Fibroblast of the conjunctiva (primary cell): ENCODE measurements at places on chromosomes 3 and 15.

DNA sequence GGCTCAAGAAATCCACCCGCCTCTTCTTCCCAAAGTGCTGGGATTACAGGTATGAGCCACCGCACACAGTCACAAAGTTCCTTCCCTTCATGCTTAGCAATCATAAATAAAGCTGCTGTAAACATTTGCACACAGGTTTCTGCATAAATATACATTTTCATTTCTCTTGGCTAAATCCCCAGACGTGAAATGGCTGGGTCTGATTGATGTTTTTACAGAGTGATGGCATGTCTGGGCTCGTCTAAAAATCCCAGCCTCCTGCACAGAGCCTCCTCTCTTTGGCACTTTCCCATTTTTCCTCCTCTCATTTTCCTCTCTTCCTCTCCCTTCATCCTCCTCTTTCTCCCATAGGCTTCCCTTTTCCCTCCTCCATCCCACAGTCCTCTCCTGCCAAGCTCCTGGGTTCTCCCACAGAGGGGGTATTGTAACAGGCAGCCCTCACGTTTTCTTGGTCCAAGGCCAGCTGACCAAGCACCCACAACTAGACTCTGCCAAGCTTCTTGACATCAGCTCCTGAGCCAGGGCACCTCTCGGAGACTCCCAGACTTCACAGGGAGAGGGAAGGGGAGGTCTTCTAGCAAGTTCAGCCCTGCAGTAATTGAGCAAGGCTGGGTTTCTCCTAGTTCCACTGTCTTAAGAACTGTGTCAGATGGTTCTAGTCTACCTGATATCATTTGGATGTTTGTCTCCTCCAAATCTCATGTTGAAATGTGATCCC lies 10.5 kb upstream of the PLA2G4E start:
- DNase-seq: no peak

DNA sequence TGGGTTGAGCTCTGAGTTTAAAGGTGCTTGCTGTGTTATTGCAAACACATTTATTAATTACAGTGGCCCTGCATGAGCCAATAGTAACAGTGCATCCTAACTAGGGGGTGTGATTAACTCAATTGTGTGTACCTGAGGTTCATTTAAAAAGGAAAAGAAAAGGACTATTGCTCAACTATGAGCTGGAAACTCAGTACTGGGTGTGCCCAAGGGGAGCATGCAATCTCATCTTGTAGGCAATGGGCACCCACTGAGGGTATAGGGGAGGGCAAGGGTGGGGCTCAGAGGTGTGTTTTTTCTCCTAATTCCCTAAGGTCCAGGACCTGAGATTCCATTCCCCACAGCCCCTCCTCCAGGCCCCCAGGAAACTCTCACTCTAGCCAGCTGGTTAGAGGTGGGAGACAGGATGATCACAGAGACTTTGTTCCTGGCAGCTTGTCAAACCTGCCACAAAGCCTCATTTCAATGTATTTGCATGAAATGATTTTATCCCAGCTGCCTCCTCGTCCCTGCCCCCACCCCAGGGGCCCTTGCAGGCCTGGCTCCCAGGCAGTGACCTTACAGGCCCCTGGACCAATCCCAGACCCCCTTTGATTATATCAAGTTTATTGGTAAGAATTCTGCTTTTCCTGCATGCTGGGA lies 220.7 kb downstream of the TBC1D2B start:
- no peak for DNase-seq

- no peak for DNase-seq
These were observed 57.9 kb downstream of the ACAP2 start for GRCh38 chr3:195384952-195385351.

GRCh38 chr15:64697911-64698369 lies 77.4 kb downstream of the RBPMS2 start:
- DNase-seq: no peak

- no peak for DNase-seq
These were observed 195.8 kb downstream of the PLCH1 start for GRCh38 chr3:155549087-155549486.

GRCh38 chr15:63057468-63058345 lies 15.2 kb downstream of the TPM1 start:
- DNase-seq: no peak

GRCh38 chr3:126036056-126036549 lies 47.8 kb downstream of the SLC41A3 start:
- no peak for DNase-seq

- DNase-seq: no peak
These were observed 520.3 kb upstream of the EPHA6 start for GRCh38 chr3:96294143-96294542.

- DNase-seq: no peak
These were observed 519.7 kb downstream of the FGF12 start for GRCh38 chr3:192207651-192208050.

GRCh38 chr15:68791431-68792283 lies 29.0 kb downstream of the ANP32A start:
- no peak for DNase-seq

DNA sequence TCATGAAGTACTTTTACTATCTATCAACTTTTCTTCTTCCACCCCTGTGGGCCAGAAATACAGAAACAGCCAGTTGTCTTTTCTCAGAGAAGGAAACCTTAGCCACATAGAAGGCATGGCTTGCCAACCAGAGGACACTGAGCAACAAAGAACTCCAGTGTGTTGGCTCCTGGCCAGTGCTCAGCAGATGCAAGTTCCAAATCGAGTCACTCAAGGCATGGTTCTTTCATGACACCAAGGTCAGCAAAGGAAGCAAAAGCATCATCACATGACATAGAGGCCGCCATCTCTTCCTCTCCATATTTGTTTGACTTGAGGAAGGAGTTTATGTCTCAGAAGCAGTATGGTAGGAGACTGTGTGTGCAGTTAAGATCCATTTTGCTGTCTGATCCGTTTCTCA lies 92.2 kb downstream of the MYLK start:
- peak; percentile 30 for DNase-seq

- no peak for DNase-seq
These were observed 5.1 kb upstream of the SLC25A38 start for GRCh38 chr3:39378088-39378487.

DNA sequence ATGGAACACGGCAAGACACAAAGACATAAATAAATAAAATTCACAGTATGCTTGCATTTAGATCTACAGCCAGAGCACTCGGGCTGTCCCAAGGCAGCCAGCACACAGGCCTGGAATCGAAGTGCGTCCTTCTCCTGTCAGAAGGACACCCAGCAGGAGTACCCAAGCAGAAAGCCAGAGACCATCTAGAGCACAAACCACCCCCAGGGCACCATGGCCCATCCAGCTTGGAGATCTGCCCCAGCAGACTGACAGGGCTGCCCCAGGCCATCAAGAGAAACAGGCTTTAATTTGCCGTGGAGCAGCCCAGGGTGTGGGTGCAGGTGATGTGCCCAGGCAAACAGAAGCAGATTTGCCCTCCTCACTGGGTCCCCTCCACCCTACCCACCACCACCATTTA lies 7.8 kb upstream of the SPATA12 start:
- DNase-seq: no peak

- no peak for DNase-seq
These were observed 1.1 kb upstream of the CSK start for GRCh38 chr15:74780523-74781430.

GRCh38 chr15:90530250-90531051 lies 728 bp downstream of the CRTC3 start:
- no peak for DNase-seq

DNA sequence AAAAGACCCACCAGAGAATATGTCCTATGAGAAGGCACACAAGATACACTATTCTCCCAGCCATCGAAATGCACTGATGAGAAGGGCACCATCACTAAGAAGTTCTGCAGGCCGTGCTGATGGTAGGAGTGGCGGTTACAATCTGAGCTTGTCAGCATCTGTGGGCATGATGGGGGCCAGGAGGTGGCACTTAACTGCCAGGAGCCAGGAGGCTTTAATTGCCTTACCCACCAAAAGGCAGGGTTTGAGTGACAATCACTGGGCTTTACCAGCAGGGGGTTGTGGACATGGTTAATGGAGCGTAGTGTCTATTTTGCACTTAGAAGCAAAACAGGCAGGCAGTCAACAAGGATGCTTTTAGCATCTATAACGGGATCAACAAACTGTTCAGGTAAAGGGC lies 16.0 kb upstream of the SQOR start:
- no peak for DNase-seq

GRCh38 chr3:58754074-58754473 lies 87.5 kb upstream of the FAM3D start:
- DNase-seq: no peak

DNA sequence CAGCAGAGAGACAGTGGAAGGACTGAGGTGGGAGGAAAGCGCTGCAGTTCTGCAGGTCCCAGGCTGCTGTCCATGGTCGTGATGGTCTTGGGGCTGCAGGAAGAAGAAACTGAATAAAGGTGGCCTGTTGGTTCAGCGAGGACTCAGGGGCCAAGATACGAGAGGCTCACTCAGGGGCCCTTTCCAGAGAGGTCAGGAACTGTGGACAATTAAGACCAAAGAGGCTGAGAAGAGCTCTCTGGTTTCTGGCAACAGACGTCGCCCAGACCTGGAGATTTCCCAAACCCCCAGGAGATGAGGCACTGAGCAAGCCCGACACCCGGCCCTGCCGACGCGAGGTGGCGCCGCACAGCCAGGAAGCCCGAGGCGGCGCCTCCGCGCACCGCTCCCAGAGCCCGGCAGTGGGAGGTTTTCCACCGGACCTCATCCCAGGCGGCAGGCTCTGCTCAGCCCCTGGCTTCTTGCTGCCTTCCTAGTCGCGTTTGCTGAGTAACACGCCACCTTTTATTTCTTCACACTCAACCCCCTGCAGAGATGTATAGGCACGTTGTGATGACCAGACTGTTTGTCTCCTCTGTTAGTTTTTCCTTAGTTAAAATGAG lies 56.4 kb upstream of the ARRDC4 start:
- DNase-seq: peak; percentile 51

- DNase-seq: no peak
These were observed 27.2 kb downstream of the SYNM start for GRCh38 chr15:99132122-99132521.

DNA sequence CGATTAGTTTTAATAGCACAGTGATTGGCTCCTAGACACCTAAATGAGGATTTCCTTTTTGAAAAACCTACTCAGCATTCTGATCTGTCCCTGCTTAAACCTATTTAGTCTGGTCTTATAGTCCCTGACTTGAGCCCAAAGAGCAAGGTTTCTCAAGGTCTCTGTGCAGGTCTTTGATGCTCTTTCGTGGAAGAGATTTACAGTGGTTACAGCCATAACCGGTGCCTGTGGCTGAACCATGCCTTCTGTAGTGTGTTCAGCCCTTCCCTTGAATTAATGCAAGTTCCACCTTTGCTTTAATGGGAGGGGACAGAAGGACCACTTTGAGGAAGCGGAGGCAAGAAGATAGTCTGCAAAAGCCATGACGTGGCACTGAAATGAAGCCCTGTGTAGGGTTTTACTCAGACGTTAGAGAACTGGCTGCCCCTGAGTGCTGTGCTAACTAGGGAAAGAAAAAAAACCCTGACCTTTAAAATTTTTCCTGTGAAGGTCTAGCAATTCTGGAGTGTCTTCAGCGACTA lies 43.0 kb downstream of the ZBTB38 start:
- no peak for DNase-seq

DNA sequence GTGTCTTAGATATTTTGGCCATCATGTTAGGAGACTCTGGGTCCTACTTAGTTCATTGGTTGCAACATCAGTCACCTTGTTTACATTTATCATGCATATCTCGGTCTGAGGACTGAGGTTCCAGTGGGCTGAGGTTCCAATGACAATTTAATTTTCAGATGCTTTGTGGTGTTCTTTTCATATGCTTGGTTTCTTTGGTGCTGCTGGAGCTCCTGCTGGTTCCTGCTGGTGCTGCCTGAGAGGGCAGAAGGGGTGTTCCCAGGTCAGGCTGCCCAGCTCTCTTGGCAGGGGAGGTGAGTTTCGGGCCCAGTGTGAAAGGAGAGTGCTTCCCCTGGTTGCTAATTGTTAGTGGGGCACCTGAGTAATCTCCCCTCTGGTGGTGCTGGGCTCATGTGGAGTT lies 6.9 kb upstream of the KLHL40 start:
- DNase-seq: no peak

GRCh38 chr3:61666615-61667330 lies 105.4 kb downstream of the PTPRG start:
- no peak for DNase-seq

GRCh38 chr3:66673293-66673692 lies 172.5 kb upstream of the LRIG1 start:
- DNase-seq: no peak

- DNase-seq: no peak
These were observed 168.4 kb downstream of the ZIC4 start for GRCh38 chr3:147237991-147238390.

DNA sequence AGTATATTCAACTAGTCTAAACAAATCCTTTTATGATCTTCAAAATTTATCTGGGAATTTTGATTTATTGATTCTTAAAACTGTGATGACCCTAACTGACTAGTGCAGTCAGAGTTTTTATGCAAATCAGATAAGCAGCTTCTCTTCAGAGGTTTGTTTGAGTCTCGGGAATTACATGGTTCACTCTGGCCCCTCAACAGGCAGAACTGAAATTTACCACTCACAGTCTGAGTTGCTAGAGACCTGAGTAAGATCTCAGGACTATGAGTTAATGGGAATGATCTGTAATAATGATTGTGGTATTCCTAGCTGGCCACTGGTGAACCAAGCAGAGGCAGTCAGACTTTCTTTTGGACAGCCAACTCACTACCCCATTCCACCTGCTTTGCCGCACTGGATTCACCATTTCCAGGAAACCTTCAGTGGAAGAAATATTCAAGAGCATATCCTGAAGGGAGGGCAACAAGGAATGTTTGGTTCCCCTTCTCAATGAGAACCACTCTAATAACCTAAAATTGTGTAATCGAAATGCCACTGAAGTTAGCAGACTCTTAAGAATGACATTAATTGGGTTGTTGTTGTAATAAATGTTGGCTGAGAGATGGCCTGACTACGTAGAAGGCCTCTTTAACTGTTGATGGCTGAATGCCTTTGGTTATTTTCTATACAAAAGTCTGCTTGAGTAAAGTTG lies 11.5 kb upstream of the DNAJC13 start:
- DNase-seq: no peak

GRCh38 chr3:82509951-82510603 lies 748.6 kb upstream of the GBE1 start:
- no peak for DNase-seq

GRCh38 chr3:77835921-77836320 lies 796.0 kb downstream of the ROBO2 start:
- no peak for DNase-seq

GRCh38 chr3:185558395-185558794 lies 6.0 kb upstream of the LIPH start:
- no peak for DNase-seq

- DNase-seq: no peak
These were observed 15.4 kb downstream of the BCL2L10 start for GRCh38 chr15:52097180-52097579.

- no peak for DNase-seq
These were observed 152.0 kb upstream of the MDFIC2 start for GRCh38 chr3:70464465-70464864.

DNA sequence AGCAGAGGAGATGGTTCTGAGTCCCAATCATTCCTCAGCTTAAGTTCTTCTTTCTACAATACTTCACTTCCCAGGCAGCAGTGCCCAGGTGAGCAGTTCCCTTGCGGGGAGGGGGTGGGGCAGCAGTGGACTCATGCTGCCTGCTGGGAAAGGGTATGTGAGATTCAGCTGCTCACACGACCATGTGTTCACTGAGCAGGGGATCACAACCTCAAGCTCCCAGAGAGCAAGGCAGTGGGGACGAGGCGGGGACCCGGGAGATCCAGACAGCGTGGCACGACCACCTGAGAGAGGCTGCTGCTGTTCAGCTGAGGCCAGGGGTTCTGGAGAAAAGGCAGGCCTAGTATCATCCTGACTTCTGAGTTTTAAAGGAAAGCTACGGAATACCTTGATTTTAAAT lies 166.6 kb downstream of the XXYLT1 start:
- no peak for DNase-seq

GRCh38 chr3:163384383-163384782 lies 1693.9 kb downstream of the SI start:
- DNase-seq: no peak

- no peak for DNase-seq
These were observed 26.3 kb upstream of the EDEM1 start for GRCh38 chr3:5160940-5161858.
